ENCODE measurements at places on chromosomes 1 and 21.

DNA sequence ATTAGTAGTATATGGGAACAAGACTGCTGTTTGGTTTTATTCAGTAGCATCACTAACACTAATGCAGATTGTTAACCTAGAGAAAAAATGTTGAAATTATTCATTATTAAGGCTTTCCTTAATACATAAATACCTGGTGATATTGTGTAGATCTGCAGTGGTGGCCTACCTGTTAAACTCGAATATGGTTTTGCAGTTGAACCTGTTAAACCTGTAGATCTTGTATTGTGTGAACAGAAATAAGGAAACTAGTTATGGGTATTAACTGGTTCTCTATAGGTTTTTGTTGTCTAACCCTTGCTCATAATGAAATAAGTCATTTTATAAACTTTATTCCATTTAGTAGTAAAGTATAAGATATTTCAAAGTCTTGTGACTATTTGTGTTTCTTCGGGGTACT, 23.9 kb downstream of the PKN2 start:
- no peak for DNase-seq

DNA sequence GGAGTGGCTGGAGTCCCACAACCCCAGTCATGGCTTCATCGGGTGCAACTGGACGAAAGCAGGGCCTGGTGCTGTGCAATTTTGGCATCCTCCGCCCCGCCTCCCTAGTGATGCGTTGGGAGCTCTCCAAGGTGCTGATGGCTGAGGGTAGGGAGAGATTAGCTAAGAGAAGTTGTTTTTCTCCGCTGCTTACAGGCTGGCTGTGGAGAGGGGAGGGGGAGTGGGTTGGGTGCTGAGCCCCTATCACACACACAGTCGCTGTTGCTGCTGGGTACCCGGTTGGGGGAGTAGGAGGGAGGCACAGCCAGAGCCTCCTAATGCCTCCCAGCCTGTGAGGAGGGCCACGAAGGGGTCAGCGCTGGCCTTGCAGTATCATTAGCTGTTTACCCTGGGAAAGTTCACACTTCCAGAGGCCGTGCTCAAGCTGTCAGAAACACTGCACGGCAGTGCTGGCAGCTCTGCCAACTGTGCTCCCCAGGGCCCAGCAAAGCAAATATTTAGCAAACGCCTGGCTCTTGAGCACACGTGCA, 110.0 kb downstream of the GRIK3 start:
- DNase-seq, result no peak

DNA sequence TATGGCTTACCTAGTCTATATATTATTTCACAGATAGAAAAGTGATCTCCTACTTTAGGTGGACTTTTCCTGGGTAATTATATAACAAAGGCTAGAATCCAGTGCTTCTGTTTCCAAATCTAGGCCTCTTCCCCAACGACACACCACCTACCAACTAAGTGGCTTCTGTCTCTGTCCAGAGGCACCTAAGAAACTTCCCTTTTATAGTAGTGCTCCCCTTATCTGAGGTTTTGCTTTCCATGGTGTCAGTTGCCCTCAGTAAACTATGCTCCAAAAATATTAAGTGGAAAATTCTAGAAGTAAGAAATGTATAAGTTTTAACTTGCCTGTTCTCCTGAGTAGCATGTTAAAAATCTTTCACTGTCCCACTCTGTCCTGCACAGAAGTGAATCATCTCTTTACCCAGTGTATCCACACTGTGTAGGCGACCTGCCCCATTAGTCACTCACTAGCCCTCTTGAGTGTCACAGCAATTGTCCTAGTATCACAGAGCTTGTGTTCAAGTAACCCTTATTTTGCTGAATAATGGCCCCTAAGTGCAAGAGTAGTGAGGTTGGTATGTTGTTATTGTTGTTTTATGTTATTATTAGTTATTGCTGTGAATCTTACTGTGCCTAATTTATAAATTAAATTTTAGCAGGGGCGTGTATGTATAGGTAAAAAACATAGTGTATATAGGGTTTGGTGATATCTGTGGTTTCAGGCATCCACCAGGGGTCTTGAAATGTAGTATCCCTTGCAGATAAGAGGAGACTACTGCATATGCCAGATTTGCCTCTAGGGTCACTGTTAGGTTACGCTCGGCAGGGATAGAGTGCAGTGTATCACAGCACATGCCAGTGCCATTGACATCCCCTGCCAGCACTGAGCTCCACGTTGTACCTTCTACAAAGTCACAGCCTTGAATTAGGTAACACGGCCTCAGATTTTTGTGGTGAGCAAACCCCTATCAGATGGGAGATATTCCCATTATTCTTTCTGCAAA, 14.7 kb upstream of the CD53 start:
- DNase-seq, result no peak

- no peak for DNase-seq
Observed at GRCh38 chr1:176884911-176885310, 279.6 kb downstream of the ASTN1 start.

DNA sequence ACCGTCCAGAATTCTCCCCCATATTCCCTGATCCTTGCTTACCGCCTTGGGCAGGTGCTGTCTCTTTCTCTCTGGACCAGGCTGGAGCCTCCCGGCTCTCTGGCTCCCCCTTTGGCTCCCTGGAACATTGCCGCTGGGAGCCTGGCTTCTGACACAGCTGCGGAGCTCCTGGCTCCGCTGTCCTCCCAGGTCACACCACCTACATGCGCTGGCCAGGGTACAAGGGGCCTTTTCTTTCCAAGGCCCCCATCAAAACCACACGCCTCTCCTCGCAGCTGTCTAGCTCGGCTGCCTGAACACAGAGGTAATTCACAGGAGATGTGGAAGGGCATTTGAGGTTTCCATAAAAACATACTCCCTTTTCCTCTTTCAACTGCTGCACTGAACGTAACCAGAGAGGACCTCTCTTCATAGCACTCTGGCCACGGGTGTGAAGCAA, 7.5 kb upstream of the ZNF648 start:
- peak; percentile 70 for DNase-seq

DNA sequence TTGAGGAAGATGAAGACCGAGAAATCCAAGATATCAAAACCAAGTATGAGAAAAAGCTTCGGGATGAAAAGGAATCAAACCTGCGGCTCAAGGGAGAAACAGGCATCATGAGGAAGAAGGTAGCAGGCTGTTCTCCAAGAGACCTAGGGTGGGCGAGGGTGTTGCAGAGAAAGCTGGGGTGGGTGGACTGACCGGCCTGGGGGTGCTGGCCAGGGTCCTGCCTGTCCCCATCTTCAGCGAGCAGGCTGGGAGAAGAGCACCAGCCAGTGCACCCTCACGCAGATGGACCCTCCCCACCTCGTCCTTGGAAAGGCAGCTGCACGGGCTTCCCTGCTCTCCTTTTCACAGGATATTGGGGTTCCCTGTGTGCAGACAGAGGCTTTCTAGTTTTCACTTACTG, 46.9 kb upstream of the TMEM125 start:
- no peak for DNase-seq

- no peak for DNase-seq
Observed at GRCh38 chr1:205068457-205069040, 15.7 kb downstream of the TMEM81 start.

DNA sequence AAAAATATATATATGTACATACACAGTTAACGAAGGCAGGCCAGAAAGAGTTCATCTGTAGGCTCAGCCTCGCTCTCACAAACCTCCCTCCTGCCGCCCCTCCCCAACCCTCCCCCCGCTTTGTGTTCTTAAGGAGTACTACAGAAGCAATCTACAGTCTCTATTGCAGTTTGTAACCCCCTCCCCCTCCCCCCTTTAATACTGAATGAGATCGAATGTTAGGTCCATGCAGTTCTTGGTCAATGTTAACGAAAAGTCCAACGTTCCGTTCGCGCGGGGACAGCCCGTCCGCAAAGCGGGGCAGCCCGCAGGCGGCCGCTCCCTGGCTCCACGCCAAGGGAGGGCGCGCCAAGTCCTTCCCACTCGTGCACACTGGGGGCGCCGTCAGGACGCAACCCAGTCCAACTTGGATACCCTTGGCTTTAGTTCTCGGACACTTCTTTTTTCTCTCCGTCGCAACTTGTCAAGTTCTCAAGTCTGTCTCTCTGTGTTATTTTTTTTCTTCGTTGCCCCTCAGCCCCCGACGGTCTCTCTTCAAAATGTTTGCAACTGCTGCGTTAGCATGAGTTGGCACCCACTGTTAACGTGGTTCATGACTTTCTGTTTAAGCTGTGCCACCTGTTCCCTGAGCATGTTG, 2.2 kb downstream of the JUN start:
- DNase-seq, result peak; percentile 80

All from ureter (tissue), 1 donor.